ENCODE measurements at places on chromosomes 11 and 22.

DNA sequence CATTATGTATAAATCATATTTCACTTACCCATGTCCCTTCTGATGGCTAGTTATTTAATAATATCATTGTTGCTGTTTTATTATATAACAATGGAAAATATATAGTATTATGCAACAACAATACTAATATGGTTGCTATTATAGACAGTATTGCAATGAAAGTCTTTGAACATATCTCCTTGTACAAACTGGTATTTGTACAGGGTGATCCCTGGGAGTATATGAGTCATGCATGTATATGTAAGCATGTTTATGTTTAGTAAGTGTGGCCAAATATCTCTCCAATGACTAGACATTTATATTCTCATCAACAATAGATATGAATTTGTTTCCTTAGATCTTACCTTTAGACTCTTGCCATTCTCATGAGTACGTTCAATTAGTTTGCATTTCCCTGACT, 55.9 kb downstream of the KCNC1 start:
- DNase-seq, result no peak

- DNase-seq, result no peak
These were observed 27.7 kb upstream of the OPCML start for GRCh38 chr11:133559833-133560471.

DNA sequence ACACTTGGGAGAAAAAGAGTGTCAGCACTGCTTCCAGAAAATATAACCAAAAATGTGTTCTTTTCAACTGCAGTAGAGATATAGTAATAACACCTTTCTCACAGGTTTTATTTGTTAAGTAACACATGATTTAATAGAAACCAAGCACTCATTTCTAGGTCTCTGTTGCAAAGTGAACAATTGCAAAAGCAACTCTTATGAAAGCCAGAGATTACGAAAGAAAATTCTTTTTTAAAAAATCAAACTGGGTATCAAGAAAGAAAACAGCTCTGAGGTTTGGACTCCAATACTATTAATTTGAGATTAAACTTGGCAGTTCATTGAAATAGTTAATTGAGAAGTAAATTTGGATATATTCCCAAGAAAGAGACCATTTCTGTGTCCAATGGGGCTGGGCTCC, 9.8 kb upstream of the XKR3 start:
- DNase-seq, result peak; percentile 18

- DNase-seq, result peak; percentile 21
These were observed 273.9 kb downstream of the SBF2 start for GRCh38 chr11:10019906-10020682.

GRCh38 chr11:20005747-20006146, 154.5 kb downstream of the DBX1 start:
- no peak for DNase-seq

GRCh38 chr11:91187314-91187713, 964.5 kb upstream of the CHORDC1 start:
- no peak for DNase-seq

DNA sequence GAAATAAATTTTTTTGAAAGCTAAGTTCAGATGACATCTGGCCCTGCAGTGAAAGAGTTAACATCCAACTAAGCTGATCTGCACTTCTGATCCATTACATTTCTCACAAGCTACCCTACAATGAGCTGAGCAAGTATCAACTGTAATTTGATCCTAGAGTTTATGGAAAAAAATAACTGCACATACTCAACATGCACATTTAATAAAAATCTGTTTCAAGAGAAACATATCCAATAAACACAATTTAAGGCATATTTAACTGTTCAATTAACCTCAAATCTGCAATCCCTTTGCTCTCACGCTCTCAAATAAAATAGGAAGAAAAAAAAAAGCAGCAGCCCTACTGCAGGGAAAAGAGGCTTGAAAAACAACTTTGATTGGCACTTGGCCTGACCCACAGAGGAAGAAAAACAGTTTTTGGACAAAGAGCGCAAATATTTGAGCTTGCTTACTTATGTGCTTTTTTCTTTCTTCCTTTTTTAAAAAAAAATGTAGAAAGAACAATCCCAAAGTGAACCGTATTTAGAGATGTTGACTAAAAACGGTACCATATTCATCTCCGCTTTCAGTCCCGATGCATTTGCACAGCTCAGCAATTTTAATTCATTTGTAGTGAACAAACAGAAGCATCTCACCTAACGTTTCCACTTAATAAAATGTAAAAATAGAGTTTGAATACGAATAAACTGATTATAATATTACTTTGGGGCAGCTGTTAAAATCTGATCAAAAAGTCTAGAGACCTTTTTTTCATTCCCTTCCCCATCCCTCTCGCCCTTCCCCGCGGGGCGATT, 1.6 kb downstream of the SESN3 start:
- no peak for DNase-seq

GRCh38 chr22:42680648-42681047, 31.5 kb upstream of the CYB5R3 start:
- peak; percentile 94 for DNase-seq

GRCh38 chr11:35943713-35944502, at the start of gene LDLRAD3:
Gene LDLRAD3 (plus strand): TSS chr11:35944062. CDS start chr11:35944099, 37 bp downstream.
- peak; percentile 72 for DNase-seq
